Breast epithelium (tissue), 4 donors: ENCODE measurements at places on chromosomes 2 and 18.

GRCh38 chr18:46310675-46311345 lies 206.6 kb downstream of the HAUS1 start:
- no peak for DNase-seq

GRCh38 chr2:45888167-45888566 lies 236.7 kb downstream of the PRKCE start:
- no peak for DNase-seq

DNA sequence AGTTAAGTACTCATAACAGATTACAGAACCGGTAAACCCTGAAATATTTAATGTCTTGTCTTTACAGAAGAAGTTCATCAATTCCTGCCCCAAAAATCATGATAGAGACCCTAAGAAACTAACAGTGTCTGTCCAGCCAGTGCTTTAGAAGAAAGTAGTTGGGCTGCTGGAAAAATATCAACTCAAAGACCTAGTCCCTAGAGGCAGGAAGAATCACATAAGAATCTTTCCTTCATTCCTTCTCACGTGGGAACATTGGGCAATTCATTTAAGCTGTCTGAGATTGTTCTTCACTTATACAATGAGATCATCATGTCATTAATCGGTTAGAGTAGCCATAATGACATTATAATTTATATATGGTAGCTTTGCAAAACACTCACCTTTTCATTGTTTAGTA lies 156.4 kb downstream of the CCBE1 start:
- DNase-seq, result no peak

DNA sequence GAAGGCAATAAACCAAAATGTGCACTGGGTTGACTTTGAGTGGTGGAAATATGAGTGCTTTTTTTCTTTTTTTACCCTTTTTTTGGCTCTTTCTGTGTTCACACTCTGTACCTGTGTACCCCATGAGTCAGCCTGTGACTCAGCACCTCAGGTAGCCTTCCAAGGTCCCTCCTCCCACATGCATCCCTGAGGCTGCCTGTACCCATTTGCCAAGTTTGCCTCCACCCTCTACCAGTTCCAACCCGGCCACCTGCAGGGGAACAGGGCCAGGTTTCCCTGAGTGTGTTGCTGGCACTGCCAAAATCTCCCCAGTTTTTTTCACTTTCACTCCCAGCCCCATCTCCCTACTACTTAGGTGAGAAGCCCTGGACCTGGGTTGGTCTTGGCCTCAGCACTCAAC lies 14.0 kb downstream of the CXCR1 start:
- DNase-seq, result no peak

DNA sequence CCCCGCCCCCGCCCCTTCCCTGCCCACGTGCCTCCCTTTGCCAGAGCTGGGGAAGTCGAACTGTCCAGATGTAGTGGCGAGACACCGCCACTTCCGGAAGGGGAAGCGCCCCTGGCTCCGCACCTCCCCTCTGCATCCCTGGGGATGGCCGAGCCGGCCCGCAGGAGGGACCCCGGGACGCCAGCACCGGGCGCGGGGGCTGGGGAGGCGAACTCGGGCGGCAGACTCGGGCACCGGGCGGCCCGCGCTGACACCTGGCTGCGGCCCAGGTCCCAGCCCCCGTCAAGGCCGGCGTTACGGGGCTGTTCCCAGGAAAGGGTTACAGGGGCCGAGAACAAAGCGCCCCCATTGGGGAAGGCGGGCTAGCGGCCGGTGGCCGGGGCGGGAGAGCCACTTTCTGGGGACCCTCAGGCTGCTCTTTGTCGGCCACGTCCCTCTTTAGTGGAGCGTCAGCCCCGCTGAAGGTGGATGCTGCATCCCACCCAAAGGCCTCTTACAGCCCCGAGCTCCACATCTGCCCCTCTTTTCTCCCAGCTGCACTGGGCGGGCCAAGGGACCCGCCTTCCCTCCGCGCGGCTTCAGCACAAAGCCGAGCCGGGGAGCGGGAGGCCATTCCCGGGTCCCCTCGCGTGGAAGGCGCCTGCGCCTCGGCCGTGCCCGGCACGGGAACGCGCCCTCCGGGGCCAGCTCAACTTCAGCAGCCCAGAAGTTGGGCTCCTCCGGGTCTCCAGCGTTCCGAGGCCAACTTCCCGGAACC lies 1.3 kb downstream of the SDC1 start:
- DNase-seq, result peak; percentile 61

GRCh38 chr2:176175709-176176607 lies 12.5 kb upstream of the HOXD1 start:
- no peak for DNase-seq

- no peak for DNase-seq
These were observed 911.4 kb upstream of the ZEB2 start for GRCh38 chr2:145431181-145431951.

GRCh38 chr2:52572469-52572894 lies 1195.1 kb upstream of the CHAC2 start:
- no peak for DNase-seq

DNA sequence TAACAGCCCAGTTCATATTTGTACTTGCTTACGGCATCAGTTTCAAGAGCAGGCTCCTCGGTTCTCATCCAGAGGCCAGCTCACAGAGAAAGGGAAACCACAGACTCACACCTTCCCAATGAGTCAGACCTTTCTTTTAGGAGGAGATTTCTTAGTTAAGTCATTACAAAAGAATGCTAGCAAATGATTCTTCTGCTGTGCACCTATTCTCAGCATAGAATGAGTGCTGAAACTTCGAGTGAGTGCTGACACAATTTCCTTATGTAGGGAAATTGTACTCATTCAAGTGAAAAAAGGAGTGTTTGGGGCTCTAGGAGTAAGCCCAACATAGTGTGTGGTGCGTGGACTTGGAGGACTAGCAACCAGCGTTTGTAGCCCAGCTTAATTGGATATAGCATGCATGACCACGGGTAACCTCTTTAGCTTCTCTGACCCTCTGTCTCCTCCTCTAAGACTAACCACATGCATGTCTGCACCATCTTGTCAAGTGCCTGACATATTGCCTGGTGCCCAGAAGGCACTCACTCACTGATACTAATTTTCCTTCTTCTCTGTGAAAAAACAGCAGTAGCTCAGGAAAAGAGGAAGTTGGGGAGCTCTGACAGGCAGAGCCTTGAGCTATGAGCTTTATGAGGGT lies 87.0 kb downstream of the ALPK2 start:
- peak; percentile 30 for DNase-seq

- no peak for DNase-seq
These were observed 48.9 kb downstream of the CDC42EP3 start for GRCh38 chr2:37622450-37623100.

- no peak for DNase-seq
These were observed 172.3 kb downstream of the ARL6IP6 start for GRCh38 chr2:152890736-152891135.

DNA sequence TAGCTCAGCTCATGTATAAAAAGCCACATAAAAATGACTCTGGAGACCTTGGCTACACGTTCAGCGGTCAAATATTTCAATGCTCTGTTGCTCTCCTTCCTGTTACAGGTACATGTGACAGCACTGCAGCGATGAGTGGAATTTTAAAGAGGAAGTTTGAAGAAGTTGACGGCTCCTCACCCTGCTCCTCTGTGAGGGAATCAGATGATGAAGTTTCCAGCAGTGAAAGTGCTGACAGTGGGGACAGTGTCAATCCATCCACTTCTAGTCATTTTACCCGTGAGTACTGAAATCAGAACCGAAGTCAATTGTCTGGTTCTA lies 125.4 kb downstream of the CSRNP3 start:
- DNase-seq, result no peak

- no peak for DNase-seq
These were observed 10.0 kb downstream of the ZAP70 start for GRCh38 chr2:97723156-97724072.

GRCh38 chr2:38440655-38441054 lies 63.6 kb upstream of the ATL2 start:
- DNase-seq, result no peak

- DNase-seq, result no peak
These were observed 10.5 kb downstream of the FAM110C start for GRCh38 chr2:35852-36251.

GRCh38 chr2:216849987-216850386 lies 9.9 kb downstream of the TNP1 start:
- no peak for DNase-seq

- DNase-seq, result no peak
These were observed 53.7 kb downstream of the SH2D6 start for GRCh38 chr2:85472261-85472660.

- DNase-seq, result no peak
These were observed 215.5 kb downstream of the LNPK start for GRCh38 chr2:175786471-175787124.

GRCh38 chr2:151119374-151119773 lies 142.3 kb downstream of the RBM43 start:
- DNase-seq, result no peak

DNA sequence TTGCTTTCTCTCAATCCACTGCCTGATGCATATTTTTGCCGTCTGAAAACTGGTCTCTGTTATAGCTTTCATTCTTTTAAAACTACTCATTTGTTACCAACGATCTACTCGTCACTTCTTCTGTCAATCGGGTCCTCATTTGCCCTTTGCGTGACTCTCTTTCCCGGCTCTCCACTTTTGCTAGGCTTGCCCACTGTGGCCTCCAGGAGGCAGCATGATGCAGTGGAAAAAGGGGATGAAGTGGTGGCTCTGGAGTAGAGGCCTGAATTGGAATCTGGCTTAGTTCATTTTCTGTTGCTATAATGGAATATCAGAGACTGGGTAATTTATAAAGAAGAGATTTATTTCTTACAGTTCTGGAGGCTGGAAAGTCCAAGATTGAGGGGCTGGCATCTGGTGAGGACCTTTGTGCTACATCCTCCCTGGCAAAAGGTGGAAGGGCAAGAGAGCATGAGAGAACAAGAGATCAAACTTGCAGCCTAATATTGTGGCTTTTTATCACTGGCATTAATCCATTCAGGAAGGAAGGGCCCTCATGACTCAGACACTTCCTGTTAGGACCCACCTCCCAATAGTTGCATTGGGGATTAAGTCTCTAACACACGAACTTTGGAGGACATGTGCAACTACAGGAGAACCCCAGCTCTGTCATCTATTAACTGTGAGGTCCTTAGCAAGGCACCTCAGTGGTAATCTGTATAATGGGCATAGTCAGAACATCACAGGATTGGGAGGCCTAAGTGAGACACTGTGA lies 15.4 kb downstream of the GDF7 start:
- no peak for DNase-seq

DNA sequence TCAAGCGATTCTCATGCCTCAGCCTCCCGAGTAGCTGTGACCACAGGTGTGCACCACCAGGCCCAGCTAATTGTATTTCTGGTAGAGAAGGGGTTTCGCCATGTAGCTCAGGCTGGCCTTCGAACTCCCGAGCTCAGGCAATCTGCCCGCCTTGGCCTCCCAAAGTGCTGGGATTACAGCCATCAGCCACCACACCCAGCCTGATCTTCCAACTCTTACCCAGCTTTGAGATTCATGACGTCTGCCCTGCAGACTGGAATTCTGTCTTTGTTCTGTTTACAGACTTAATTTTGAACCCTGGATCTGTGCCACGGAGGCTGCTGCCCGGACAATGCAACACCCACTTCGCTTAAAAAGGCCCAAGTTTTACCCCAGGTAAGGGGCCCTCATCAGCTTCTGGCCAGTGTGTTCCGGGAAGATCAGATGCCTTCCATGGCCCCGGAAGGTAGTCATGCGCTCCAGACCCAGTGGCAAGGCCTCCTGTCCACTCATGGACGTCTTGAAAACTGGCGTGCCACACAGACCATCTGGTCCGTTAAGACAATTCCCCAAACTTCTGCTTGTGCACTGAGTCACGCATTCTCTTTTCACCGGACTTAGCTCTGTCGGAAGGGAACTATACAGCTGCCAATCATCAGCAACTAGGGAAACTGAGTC lies 5.5 kb downstream of the PXDN start:
- DNase-seq, result no peak

GRCh38 chr2:140354544-140354943 lies 1574.4 kb upstream of the NXPH2 start:
- no peak for DNase-seq

- DNase-seq, result no peak
These were observed 316.7 kb upstream of the CHAC2 start for GRCh38 chr2:53450923-53451322.

- DNase-seq, result no peak
These were observed 89.4 kb downstream of the ZCCHC2 start for GRCh38 chr18:62612289-62612645.

DNA sequence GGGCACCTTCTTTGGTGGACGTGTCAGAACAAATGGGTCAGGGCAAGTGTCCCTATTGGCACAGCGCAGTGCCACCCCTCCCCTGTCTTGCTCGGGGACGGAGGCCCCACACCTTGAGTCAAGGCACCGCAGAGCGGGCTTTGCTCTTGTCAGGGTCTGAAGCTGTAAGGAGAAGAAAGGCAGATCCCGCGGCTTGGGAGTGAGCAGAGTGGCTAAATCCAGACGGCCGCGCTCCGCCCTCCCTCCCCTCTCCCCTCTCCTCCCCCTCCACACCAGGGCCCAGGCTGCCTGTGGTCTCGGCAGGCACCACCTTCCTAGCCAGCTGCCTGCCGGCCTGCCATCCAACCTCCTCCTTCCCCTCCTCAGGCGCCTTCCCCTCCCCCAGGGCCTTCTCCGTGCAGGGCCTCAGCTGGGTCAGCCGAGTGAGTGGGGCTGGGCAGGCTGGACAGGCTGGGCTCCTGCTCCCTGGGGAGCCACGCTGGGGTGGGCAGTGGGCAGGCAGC lies 25.8 kb downstream of the SPEG start:
- DNase-seq, result no peak

DNA sequence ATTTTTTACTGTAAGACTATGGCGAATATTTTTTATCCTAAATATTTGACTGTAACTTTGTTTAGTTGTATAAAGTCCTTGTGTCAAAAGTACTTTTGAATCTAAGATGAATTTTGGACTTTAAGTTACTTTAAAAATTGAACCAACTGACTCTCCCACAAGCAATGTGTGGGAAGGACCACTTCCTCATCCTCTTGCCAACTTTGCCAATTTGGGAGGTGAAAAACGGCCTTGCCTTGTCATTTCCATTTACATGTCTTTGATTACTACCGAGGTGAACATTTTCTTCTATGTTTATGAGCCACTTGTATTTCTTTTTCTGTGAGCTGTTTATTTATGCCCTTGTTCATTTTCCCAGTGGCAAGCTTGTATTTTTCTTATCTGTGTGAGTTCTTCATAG lies 12.8 kb upstream of the MSGN1 start:
- DNase-seq, result no peak

GRCh38 chr2:162327134-162327769 lies 8.8 kb upstream of the IFIH1 start:
- DNase-seq, result no peak

DNA sequence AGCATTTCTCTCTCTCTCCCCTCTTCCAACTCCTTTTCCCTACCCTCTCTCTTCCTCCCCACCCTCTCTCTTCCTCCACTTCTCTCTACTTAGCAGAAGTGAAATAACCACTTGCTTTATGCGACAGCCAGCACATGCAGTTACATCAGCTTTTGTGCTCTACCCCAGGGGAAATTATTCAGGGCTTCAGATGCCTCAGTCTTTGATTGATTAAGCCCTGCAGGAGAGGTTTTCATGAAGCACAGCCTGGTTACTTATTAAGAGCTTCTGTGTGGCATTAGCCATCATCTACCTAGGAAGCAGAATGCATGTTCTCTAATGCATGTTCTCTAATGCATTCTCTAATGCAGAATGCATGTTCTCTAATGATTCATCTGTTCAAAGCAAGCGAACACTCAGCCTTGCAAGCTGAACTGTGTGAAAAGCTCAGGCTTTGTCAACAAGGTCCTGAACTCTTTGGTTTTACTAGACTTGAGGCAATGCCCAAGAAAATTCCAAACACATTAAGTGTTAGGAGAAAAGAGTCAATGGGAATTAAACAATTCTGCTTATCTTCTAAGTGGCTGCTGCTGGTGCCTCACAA lies 56.1 kb downstream of the LHCGR start:
- DNase-seq, result no peak
